ENCODE measurements at places on chromosomes 2 and 18.
A peak's percentile ranks its signal among the peaks of the same experiment; 100 is the strongest.

- no peak for DNase-seq
Observed at GRCh38 chr2:166167449-166167848, 39.6 kb upstream of the SCN1A start.

DNA sequence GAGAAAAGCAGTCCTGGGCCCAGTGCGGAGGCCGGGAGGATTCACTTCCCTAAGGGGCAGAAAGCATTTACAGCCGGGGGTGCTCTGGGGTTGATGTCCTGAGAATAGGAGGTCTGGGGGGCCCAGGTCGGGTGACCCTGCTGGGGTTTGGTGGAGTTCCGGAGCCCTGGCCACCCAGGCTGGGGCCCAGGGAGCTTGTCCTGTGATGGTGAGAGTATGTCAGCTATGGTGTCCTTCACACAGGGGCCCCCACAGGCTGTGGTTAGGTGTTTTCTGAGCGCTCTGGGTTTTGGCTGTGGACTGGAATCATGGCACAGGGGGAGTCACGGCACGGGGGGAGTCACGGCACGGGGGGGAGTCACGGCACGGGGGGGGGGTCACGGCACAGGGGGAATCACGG is 54.5 kb upstream of the TMEM18 start:
- DNase-seq, result no peak

- peak; percentile 16 for DNase-seq
Observed at GRCh38 chr2:100819370-100820272, at the start of gene NPAS2. Gene NPAS2, plus strand, starts transcription at chr2:100820139. Its CDS starts 84,616 bp downstream, at chr2:100904755.

- DNase-seq, result no peak
Observed at GRCh38 chr2:231917280-231918066, 8.7 kb downstream of the NPPC start.

- DNase-seq, result no peak
Observed at GRCh38 chr2:187017438-187017837, 168.5 kb upstream of the ZSWIM2 start.

DNA sequence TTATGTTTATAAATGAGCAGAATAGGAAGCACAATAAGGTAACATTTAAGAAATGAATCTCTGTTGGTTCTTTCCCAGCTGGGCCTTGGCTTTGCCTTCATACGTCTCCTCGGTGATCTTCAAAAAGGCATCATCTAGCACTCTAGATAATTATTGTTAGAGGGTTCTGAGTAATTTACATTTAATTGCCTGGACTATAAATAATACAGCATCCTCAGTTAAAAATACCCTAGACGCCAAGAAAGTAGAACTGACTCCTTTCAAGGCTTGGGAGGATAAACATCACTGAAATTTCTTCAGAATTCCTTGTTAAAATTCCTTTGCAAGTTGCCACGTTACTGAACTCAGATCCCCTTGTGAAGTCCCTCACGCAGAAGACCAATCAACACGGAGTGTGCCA is 199.7 kb upstream of the BOD1L2 start:
- no peak for DNase-seq

- no peak for DNase-seq
Observed at GRCh38 chr2:186187854-186188253, 298.2 kb upstream of the ZC3H15 start.

DNA sequence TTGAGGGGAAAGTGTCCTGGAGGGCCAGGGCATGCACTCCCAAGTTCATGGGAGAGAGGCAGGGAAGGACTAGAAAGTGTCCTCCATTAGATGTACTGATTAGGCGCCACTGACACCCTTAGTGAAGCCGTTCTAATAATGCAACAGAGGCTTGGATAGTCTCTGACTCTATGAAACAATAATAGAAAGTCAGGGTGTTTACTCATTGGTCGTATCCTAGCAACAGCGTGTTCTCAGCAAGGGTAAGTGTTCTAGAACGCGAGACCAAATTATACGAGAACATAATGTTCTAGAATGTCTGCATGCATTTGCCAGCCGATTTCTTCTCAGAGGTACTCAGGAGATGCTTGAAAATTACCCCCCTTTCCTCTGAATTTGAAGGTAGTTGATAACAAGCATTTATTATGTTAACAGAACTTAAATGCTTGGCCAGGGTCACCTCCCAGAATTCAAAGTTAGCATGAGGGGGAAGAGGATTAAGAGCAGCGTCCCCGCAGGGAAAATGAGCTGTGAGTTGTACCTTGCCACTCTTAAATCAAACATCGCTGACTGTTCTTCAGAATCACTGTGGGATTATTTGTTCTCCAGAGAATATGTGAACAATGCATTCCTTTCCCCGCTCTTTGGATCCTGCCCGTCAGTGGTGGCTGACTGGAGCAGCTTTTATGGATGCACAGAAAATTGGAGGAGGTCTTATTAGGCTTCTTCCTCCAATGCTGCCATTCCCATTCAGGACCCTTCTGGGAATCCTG is 33.7 kb upstream of the PDIA6 start:
- DNase-seq, result no peak

- DNase-seq, result no peak
Observed at GRCh38 chr2:63034526-63034925, 16.1 kb upstream of the OTX1 start.

GRCh38 chr18:31658670-31659575 is 25.5 kb downstream of the B4GALT6 start:
- no peak for DNase-seq

GRCh38 chr2:215528555-215528954 is 92.7 kb upstream of the FN1 start:
- DNase-seq, result no peak

- no peak for DNase-seq
Observed at GRCh38 chr2:241739651-241740050, 5.2 kb downstream of the D2HGDH start.

DNA sequence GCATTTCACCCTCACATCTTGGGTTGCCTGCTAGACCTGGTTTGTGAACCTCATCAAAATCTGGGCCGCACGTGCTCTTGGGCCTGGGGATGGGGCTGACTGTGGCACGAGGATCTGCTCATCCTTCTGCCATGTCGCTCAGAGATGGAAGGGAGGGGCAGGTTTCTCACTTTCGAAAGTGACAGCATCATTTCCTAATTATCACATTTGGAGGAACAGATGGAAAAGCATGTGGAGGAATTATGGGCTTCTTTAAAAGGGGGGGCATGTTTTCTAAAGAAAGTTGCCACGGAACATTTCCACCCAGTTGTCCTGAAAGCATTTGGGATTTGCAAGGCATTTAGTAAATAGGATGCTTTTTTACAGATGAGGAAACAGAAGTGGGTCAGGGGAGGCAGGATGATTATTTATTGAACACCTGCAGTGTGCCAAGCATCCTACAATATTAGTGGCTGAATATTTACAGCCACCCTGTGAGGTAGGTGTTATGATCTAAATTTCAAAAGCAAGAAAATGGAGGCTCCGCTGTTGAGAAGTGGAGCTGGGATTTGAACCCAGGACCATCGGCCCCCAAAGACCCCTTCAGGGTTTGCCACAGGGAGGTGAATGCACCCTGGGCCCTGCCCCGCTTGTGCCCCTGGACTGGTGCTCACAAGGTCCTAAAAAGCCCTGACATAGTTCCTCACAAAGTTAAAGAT is 104.2 kb upstream of the MYCN start:
- no peak for DNase-seq

DNA sequence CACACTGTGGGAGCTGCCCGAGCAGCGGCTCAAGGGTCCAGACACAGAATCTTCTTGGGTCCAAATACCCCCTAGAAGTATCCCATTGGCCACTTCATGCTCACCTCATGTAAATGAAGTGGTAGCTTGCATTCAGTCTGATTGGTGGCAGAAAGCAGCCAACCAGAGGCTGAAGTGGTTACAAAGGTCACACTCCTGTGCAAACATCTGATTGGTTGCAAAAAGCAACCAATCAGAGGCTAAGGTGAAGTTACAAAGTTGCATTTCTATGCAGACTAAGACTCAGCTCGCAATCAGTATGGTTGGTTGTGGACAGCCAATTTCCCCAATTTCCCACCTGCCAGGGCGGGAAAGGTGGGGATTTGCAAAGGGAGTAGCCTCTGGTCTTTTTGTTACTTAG is 94.3 kb downstream of the DGKD start:
- no peak for DNase-seq

GRCh38 chr2:197164141-197164754 is 146.3 kb downstream of the ANKRD44 start:
- no peak for DNase-seq

GRCh38 chr18:13309748-13310670 is 91.4 kb downstream of the LDLRAD4 start:
- no peak for DNase-seq
